ENCODE measurements at places on chromosomes 3 and 15. TPM values are rescaled to one million over a fixed set of nuclear protein-coding genes. Genes with fewer than 3 reads are reported as not detected.

Gene MESP2
- not detected for total RNA-seq

GRCh38 chr3:146646261-146646660, 41.1 kb upstream of the PLSCR5 start:
- DNase-seq: no peak

Gene CYP8B1
- 0.90 TPM for total RNA-seq

GRCh38 chr3:104903064-104903463, 463.6 kb upstream of the ALCAM start:
- no peak for DNase-seq

GRCh38 chr15:38005953-38006808, 71.7 kb downstream of the TMCO5A start:
- DNase-seq: no peak

Gene SPG21
- 53.0 TPM for total RNA-seq

GRCh38 chr3:134600685-134601463, 49.9 kb downstream of the KY start:
- DNase-seq: peak; percentile 23

- no peak for DNase-seq
These were observed 55.2 kb downstream of the PPM1L start for GRCh38 chr3:160811237-160811548.

DNA sequence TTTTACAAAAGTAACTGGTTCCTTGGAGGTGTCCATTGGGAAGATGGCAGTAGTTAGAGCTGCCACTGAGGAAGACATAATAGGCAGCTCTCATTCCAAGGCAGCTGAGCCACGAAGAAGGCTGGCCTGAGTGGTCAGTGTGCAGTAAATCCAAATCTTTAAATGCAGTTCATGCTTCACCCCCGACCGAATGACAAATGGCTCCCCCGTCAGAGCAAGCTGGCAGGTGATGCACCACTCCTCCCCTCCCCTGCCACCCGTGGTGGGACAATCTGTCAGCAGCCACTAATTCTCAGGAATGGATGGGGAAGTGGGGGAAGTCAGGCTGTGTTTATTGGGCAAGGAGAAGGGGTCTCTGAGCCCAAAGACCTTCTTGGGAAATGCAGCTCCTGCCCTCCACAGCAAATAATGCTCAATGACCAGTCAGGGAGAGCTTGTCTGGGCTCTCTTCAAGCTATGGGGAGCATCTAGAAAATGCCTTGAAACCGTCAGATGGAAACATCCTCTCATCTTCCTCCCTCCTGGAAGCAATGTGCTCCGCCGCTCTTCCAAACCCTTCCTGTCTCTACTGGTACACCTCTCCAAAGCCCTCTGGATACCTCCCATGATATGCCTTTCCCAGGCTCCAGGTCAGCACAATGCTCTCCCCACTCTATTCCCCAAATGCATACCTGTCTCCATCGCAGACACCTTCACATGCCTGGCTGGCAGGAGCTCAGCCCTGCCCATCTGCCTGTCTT, 65.4 kb downstream of the LIPC start:
- DNase-seq: no peak

Gene HAPLN3
- total RNA-seq: not detected

GRCh38 chr3:43473737-43474136, 148.1 kb downstream of the ANO10 start:
- DNase-seq: no peak

DNA sequence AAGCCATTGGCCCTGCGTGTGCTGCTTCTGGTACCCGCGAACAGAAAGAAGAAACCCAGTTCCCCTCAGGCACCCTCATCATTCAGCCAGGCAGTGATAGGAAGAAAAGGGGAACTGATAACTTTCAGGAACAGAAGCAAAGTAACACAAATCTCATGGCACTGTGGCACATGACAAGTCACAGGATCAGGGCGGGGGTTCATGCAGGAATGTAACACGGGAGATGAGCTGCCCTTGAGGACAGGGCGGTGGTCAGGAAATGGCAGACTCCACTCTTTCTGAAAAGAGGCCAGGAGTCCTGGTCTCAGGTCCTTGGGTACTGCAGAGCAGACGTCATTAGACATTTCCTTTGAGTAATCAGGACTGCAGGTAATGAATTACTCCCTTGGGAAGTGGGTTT, 95.5 kb downstream of the CCNL1 start:
- no peak for DNase-seq

GRCh38 chr15:75002398-75002797, 7.0 kb downstream of the SCAMP5 start:
- no peak for DNase-seq

- DNase-seq: no peak
These were observed 1.3 kb downstream of the ADAMTS7 start for GRCh38 chr15:78810003-78810361.

Gene DPPA4
- total RNA-seq: not detected

DNA sequence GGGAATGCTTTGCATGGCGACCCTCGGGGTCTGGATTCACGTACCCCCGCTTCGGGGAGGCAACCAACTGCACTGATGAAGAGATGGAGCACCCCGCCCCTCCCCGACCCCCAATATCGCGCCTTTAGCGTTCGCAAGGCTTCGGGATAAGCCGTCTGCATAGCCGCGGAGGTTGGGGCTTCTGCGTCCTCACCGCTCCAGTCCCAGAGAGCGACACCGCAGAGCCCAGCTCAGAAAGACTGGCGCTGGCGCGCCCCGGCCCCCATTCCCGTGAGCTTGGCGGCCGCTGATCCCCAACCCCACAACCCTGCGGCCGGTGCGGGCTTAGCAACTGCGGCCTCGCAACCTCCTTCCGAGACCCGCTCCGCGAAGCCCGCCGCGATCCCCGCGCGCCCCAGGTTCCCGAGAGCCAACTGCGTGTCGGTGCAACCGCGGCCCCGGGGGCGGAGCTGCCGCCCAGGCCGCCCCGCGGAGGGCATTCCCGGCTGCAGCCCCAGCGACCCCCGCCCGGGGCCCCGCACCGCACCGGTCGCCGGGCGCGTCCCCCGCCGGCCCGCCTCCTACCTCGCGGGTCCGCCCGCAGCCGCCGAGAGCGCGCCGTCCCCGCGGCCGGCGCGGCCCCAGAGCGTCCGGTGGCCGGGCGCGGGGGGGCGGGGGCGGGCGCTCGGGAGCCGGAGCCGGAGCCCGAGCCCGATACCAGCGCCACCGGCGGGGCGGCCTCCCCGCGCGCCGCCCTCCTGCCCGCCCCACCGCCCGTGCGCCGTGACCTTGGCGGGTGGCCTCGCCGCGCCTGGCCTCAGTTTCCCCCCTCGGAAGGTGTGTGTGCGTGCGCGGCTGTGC, 79.5 kb downstream of the IQSEC1 start:
- DNase-seq: no peak

Gene GOLGA8Q
- not detected for total RNA-seq

- DNase-seq: peak; percentile 64
These were observed 12.6 kb upstream of the APH1B start for GRCh38 chr15:63264688-63265293.

DNA sequence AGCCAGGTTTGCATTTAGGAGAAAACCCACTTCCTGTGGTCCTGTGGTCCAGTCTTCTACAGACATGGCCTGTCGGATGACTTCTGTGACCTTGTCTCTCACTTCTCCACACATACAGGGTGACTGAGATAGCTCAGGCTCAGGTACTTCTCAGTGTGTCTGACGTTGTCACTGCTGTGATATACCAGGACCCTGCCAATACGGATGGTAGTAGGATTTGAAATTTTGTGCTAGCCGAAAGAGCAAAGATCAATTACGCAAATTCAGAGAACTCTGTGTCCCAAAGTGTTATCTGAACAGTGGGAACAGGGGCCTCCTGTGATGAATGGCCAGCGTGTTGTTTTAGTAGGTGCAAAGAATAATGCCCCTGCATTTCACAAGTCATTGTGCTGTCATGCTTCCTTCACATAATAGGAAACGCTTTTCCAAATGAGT, 128.9 kb downstream of the MCTP2 start:
- peak; percentile 55 for DNase-seq

DNA sequence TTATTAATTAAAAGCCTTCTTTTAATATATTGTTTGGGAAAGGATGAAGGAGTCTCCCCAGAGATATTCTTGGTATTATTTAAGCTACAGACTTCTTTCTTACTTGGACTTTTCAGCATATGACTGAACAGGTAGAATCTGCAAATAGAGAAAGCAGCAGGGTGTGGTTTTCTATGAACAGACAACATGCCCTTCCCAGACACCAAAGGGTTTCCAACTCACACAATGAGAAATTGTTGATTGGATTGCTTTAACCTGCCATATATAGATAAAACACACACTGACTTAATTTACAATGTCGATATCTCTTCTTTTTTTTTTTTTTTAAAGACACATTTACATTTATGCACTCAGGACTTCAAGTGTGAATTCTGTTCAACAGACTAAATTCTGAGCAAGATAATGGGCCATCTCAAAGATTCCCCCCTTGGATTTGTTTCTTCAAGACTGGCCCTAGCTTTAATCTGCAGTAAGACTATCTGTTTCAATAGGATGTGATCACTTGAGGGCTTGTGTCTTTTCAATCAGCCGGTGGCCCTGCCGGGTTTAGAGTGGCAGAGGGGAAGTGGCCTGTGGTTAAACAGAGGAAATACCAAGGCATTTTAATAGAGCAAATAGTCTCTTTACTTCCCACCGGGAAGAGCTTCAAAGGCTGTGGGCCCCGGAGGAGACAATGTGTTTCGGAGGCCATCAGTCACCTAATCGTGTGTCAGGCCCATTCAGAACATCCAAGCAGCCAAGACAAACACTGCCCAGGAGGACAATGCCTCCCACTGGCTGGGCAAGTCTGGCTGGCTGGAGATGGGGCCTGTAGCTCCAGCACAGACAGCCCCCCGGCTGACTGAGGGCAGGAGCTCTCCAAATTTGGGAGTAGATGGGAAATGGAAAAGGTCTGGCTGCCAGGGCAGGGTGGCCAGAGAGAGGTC, 6.1 kb downstream of the IL17RD start:
- DNase-seq: no peak

GRCh38 chr3:12228461-12228860, 60.4 kb upstream of the PPARG start:
- DNase-seq: no peak

DNA sequence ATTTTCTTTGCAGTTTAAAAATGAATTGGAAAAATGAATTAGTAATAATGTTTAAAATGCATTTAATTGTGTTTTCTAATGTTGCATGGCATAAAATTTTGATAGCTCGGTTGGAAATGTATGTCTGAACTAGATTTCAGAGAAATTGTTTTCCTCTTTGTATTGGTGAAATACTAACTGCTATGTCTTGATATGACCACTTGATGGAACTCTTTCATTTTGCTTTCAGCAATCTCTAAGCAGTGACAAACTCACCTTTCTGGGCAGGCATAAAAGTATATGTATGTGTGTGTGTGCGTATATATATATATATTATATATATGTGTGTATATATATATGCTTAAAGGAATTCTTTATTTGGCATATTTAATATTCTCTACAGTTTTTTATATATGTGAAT, 239.3 kb upstream of the ZNF717 start:
- DNase-seq: peak; percentile 3

DNA sequence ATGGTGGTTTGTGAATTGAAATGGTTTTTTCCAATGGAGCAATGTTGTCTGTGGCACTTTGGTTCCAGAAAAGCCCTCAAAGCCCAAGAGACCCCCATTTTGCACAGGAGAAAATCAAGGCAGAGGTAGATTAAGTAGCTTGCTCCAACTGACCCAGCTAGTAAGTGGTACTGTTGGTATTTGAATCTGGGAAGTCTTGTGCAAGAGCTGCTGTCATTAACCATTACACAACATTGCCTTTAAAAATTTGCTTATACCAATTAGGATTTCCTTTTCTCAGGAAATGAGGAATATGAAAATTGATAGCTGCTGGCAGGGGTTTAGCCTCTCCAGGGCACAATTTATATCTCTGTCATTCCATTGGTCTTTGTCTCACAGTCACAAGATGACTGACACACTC, 102.4 kb upstream of the UBE3A start:
- DNase-seq: no peak

Gene FANCD2OS
- not detected for total RNA-seq

DNA sequence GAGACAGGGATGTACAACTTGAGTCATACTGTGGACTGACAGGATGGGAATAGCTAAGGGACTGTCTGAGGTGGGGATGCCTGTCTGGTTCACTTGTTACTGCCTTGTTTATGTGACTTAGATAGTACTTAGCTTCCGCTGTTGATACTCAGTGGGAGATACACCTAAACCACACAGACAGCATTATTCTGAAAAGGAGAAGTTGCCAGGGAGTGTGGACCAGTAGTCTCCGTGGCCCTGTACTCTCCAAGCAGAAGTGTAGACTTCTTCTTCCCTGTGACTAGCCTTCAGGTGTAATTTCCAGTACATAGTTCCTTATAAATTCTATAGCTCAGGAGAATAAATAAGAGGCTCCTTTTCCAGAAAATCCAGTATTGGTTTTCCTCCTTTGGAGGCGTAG, 5.1 kb downstream of the HIGD2B start:
- DNase-seq: no peak

DNA sequence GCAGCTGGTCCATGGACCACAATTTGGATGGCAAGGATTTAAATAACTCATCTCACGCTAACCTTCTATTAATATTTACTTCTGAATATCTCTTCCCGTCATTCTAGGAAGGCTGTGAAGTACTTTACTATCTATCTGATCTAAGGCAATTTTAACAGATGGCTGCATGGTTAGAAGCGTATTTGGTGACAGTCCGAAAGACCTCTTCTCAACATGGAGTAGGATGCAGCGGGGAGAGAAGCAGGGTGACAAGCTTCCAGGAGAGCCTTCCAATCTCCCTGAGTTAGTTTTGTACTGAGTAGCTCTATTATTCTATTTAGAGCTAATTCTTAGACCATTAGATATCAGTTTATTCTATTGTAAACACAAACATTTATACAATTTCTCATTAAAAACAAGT, 309.4 kb downstream of the PLCL2 start:
- DNase-seq: no peak

GRCh38 chr15:62503451-62503850, 338.4 kb upstream of the C2CD4B start:
- DNase-seq: no peak

- DNase-seq: no peak
These were observed 241.4 kb downstream of the EDEM1 start for GRCh38 chr3:5428607-5429516.

Gene CSNK1G1
- total RNA-seq: 12.6 TPM

DNA sequence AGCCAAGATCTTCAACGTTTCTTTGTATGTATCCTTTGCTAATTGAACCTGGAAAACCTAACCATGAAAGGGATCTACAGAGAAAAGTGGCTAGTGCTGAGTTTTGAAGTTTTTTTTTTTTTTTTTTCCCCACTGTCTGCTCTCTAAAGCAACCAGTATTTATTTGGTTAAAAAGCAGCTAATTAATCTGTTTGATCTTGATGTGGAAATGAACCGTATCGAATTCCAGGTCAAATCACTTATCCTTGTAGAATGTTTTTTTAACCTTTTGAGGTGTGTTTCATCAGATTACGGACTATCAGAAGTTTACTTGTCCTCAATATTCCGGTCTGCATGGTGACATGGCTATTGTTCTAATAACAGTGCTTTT, 117.2 kb downstream of the FNDC3B start:
- no peak for DNase-seq

Gene RTP3
- 0.09 TPM for total RNA-seq

Gene MAN2C1
- 71.0 TPM for total RNA-seq
